Aorta (tissue), 5 donors: ENCODE measurements at places on chromosomes 2 and 18.

DNA sequence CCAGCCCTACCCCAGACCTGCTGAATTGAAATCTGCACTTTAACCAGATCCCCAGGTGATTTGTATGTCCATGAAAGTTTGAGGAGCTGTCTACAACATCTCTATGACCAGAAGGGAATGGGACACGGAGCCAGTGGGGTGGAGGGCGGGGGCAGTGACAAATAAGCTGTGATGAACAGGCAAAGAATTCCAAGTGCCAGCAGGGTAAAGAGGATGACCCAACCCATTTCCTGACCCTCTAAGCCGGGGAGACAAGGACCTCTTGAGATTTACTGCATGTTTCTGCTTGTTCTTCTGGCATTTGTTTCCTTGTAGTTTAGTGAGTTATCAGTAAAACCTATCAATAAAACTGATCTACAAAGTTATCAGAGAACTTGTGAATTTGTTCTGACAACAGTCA, 8.7 kb downstream of the TET3 start:
- DNase-seq, result no peak

- DNase-seq, result no peak
Observed at GRCh38 chr2:172859581-172860335, 124.1 kb downstream of the RAPGEF4 start.

DNA sequence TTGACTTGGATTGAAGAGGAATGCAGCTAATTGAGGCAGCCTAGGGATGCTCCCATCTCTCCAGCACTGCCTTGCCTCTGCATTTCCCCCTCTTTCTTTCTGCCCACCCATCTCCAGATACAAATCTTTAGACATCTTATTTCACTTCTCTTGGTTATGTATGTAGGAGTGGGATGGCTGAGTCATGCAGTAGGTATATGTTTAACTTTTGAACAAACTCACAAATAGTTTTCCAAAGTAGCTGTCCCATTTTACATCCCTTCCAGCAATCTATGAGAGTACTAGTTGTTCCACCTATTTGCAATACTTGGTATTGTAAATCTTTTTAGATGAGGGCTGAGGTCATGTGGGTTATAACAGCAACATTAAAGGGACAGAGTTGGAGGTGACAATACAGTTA, 329.9 kb downstream of the DYSF start:
- no peak for DNase-seq

GRCh38 chr2:15943378-15944280, 3.3 kb downstream of the MYCN start:
- DNase-seq, result no peak

DNA sequence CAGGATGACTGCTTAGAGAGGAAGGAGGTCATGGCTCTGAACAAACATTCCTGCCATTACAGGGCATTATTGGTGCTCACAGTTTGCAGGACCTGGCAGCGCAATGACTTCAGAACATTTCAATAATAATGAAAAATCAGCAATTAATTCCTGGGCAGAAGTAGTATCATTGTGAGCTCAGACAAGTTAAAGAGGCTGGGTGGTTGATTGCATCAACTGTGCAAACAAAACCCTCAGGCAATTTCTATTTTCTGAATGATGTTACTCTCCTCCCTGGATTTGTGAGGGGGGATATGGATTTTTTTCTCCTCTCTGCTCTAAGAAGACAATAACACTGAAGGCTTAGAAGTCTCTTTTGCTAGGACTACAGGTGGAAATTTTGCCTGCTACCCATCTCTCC, 168.1 kb upstream of the TACR1 start:
- DNase-seq, result no peak
